ENCODE measurements at places on chromosomes 7 and 10.

DNA sequence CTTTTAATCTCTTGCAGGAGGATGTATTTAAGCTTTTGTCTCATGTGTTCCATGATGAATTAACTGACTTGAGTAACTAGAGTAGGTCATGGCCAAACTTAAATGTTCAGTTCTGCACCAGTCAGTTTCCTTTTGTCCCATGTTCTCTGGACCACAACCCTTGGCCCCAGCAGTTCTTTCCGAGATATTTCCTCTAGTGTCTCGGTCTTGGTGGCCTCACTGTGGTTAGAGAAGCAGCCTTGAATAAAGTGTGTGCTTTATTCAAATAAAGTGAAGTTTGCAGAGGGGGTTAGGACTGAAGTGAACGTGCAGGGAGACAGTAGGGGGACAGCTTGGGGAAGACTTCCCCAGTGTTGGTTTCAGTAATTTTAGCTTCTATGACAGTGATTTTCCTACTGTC, 9.3 kb downstream of the ZNF212 start:
- no peak for DNase-seq

GRCh38 chr7:16774294-16774693, 20.7 kb downstream of the TSPAN13 start:
- DNase-seq: no peak

DNA sequence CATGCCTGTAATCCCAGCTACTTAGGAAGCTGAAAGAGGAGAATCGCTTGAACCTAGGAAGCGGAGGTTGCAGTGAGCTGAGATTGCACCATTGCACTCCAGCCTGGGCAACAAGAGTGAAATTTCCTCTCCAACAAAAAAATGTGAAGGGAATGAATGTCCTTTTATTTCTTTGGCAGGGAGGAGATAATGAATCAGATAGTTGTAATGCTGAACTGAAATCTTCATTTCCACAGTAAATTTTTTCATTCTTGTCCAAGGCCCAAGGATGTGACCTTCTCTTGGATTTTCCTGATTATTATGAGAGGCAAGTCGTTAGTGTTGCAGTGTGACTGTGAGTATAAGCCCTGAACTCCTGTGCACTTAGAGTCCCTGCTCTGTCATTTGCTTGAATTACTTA, 13.6 kb downstream of the STAMBPL1 start:
- peak; percentile 52 for DNase-seq

GRCh38 chr10:110802090-110802489, 69.6 kb upstream of the PDCD4 start:
- DNase-seq: peak; percentile 81

GRCh38 chr7:120254845-120255244, 18.1 kb upstream of the KCND2 start:
- DNase-seq: no peak

DNA sequence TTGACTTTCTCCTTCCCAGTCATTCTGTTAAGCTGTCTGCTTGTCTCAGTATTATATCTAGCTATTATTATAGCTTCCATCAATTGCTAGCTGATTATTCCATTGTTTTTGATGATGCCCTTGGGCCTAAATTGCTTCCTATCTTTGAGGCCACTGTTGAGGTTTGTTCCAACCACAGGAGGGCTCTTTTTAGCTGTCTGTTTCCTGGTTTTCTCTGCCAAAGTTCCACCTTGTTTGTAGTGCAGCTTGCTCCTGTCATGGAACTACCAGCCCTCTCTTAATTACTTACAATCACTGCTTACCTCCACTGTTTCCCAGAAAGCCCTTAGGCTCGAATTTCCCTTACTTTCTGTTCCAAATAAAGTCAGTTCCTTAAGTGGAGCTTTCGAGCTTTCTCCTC, 118.7 kb upstream of the SEC61G start:
- DNase-seq: no peak

DNA sequence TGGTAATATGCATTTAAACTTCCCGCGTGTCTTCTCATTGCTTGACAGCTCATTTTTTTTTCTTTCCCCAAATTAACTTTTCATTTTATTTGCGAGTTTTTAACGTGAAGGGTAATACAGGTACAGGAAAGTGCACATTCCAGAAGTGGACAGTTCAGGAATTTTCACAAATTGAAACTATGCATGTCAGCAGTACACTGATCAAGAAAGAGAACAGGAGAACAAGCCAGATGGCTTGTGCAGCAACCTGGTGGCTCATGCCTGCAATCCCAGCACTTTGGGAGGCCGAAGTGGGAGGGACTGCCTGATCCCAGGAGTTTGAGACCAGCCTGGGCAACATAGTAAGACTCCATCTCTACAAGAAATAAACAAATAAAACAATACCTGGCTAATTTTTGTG, 28.5 kb downstream of the ARL5B start:
- no peak for DNase-seq

GRCh38 chr7:130242198-130243014, 24.3 kb upstream of the CPA2 start:
- DNase-seq: peak; percentile 75

DNA sequence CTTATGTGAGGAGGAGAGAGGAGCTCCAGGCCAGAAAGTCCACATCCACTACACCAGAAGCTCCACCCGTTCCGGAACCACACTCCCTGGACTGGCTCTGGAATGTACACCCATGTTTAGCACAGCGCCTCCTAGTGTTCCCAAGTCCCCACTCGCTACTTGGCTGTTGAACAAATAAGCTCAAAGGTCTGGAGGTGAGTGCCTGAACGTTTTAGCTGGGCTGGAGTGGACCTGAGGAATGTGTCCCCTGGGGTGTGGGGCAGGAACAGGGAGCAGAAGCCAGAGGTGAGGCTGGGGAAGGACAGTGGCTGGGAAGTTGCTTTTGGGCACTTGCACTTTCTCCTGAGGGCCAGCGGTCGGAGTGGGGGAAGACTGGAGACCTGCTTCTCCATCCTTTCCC, 164.1 kb upstream of the CDCA7L start:
- peak; percentile 13 for DNase-seq

DNA sequence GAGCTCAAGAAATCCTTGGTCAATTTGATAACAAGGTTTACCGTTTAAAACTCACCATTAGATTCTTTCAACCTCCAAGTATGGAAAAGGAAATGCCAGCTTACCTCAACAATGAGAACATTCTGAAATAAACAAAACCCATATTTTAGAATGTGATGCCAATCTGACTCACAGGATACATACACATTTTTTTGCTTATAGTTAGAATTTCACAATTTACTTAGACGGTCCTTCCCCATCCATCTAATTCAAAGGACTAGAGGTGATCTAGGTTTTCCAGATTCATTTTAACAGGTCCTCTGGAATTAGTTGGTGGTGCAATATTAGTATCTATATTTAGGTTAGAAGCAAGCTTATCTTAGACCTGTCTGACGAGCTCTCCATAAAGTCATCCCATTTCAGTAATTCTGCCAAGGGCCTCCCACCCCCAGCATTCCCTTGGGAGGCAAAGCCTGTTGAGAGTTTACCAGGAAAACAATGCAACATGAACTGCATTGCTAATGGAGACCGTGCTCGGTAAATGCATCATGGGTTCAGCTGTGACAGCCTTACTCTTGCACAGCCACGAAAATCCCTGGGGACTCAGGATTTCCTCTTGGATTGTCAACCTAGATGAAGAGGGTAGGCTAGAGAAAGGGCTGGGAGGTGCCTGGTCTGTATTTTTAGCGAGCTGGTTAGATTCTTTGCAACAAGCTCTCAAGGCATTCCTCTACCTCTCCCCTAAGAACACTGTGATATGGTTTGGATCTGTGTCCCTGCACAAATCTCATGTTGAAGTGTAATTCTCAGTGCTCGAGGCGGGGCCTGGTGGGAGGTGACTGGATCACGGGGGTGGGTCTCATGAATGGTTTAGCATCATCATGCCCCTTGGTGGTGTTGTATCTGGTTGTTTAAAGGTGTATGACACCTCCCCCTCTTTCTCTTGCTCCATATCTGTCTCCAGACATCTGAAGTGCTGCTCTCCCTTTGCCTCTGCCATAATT, 93.8 kb downstream of the PRTFDC1 start:
- DNase-seq: peak; percentile 72

DNA sequence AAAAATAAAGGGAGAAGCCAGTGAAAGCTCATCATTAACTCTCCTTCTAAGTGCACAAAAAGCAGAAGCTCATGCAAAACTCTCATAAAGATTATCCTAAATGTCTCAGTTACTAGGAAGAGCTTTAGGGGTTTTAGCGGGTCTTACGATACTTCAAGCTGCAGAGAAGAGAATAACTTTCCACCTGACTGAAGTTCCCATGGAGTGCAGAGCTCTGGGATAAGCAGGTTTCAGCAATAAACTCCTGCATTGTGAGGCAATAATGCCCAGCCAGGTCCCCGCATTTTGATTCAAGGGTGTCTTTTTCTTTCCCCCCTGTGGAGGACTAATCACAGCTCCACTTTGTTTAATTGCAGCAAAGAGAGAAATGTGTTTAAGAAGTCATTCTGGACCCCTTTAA, 241.9 kb upstream of the SP8 start:
- no peak for DNase-seq

GRCh38 chr10:119120413-119120867, 16.5 kb downstream of the DENND10 start:
- DNase-seq: no peak

DNA sequence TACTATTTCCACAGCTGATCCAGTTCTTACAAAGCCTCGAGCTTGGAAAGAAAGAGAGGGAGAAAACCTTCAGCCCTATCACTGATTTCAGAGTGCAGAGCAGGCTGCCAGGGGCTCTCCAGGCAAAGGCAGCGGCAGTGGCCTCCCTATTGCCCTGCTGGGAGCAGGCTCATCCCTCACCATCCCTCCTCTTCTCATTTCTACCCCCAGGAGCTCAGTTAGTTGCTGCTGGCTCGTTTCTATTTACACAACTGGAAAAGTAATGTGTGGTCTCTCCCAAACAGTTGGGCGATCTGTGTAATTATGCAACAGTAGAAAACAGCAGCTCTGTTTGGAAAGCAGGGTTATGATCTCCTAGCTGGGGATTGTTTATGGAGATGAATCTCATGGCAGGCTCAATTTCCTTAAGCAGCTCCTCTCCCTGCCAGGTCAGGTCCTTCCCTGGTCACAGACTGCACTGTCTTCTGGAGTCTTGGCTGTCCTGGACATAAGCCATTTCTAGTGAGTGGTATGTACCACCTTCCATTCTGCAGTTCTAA, 28.7 kb upstream of the TNS3 start:
- DNase-seq: peak; percentile 77

GRCh38 chr10:4771554-4772201, 54.3 kb upstream of the AKR1E2 start:
- peak; percentile 79 for DNase-seq

- no peak for DNase-seq
Measured at GRCh38 chr7:4260867-4261600, 421.1 kb upstream of the FOXK1 start.

DNA sequence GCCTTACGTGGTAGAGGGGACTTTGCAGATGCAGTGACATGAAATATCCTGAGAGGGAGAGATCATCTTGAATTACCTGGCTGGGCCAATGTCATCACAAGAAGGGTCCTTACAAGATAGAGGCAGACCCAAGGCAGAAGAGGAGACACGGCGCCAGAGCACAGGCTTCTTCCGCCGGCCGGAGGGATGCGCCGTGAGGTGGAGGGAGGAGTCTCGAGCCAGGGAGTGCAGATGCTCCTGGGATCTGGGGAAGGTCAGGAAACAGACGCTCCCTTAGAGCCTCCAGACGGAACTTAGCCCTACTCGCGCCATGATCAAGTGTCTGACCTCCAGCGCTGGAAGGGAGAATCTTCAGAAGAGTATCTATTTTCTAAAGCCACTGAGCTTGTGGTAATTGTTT, 304.8 kb downstream of the GLRX3 start:
- no peak for DNase-seq

DNA sequence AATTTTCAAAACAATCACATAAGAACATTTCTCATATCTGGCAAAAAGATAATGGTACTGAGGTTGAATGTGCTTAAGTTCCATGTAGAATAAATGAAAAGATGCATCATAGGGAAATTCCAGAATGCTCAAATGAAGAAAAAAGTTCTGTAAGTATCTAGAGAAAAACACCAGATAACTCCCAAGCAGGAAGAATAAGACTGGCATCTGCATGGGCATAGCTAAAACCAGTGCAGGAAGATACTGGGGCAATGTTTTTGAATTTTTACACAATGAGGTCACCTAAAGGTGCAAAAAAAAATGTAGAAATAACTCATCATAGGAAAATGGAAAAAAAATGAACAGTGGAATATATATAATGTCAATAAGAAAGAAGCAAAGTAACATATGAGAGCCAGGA, 275.2 kb downstream of the BAMBI start:
- no peak for DNase-seq

- no peak for DNase-seq
Measured at GRCh38 chr10:87864496-87865059, 1.2 kb downstream of the PTEN start.

- no peak for DNase-seq
Measured at GRCh38 chr7:12138421-12138820, 72.7 kb upstream of the TMEM106B start.

DNA sequence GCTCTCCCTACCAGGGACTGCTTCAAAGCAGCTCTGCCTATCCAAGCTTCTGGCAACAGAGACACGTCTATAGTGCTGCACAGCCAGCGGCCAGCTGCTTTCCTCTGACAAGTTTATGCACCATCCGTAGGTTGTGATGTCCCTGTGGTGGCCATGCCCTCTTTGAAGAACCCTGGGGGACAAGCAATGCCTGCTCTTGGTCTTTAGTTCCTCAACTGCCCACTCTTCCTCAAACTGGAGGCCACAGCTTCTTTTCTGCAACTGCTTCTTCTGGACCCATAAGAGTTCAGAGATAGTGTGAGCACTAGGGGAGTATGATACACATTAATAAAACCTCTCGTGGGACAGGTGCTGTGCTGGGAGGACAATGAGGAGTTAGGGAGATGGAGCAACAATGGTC, 164.9 kb downstream of the ELMO1 start:
- no peak for DNase-seq

- no peak for DNase-seq
Measured at GRCh38 chr7:26549281-26549944, 257.8 kb downstream of the SNX10 start.

DNA sequence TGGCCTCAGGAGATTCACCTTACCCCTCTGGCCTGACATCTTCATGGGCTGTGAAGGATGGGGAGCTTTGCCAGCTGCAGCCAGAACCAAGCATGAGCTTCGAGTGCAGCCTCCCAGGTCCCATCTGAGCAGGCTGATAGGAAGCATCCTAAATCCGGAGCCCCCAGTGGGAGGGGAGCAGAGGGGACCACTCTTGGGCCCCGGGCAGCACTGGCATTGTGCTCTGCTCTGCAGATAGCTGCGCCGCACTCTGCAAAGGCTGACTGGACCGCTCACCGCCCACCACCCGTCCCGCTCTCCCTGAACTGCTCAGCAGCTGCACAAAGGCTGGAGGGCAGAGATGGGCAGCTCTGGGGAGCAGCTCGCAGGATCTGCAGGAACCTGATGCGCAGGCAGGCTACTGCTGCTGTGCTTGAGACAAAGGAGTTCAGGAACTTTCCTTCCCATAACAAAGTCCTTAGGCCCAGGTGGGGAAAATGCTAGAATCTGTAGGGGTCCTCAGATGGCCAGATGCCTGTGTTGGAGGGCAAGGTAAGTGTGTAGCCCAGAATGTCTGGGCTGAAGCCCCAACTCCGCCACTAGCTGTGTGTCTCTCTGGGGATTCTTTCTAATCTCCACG, 51.8 kb downstream of the ARHGAP22 start:
- no peak for DNase-seq

All from fibroblast of skin of abdomen (primary cell).